Substantia nigra (tissue), 51 donors: ENCODE measurements at places on chromosomes 5 and 9.

GRCh38 chr5:178114325-178115135 is 1.2 kb downstream of the N4BP3 start:
- DNase-seq: no peak

- no peak for DNase-seq
Observed at GRCh38 chr9:93597142-93597706, 20.8 kb downstream of the PHF2 start.

DNA sequence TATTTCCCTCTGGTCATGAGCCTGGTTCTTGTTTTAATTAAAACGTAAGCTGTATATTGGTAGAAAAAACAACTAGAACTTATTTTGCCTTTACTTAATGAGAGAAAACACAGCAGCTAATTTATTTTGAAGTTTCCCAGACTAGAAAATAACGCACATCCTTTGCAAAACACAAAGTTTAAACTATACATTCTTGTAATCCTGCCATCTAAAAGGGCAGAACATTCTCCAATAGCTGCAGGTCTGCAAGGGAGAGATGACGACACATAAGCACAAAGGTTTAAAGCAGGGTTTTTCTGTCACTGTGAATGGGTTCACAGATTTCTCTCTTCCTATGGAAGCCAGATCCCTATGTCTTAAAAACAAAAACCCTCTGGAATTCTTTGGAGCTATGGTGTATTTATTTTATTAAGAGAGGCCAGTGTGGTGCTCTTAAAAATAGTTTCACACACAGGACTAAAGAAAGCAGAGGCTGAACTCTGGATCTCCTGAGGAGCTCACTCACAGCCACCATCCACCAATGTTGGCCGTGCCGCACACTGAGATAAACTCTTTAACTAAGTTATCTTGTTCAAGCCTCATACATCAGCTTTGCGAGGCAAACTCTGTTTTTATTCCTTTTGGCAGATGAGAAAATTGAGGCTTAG is 82.4 kb downstream of the SNCAIP start:
- no peak for DNase-seq

GRCh38 chr9:3181049-3181953 is 337.4 kb upstream of the PUM3 start:
- no peak for DNase-seq

DNA sequence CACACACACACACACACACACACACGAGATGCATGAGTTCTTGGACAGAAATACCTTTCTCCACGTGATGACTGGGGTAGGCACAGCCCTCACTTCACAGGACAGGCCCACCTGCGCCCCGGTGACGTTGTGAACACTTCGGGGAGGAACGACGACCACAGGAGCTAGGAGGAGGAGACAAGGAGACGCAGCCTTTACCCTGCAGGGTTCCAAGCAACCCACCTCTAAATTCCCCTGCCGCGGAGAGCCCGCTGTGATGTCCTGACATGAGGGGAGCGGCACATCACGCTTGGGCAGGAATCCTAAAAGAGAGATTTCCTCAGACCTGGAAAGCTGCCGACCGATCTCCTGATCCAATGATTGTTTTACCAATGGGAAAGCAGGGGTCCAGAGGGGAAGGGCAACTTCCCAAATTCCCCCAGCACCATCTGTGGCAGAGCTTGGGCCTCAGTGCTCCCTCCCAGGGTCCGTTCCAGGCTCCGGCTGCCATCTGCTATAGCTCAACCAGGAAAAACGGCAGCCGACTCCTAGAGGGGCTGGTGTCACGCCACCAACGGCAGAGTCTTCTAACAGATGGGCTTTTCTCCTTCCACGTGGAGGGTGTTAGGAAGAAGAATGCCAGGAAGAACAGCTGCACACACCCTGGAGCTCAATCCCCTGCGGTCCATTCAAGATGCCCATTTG is 10.1 kb downstream of the IGFBPL1 start:
- no peak for DNase-seq

GRCh38 chr5:61991430-61991829 is 314.6 kb upstream of the KIF2A start:
- DNase-seq: no peak

DNA sequence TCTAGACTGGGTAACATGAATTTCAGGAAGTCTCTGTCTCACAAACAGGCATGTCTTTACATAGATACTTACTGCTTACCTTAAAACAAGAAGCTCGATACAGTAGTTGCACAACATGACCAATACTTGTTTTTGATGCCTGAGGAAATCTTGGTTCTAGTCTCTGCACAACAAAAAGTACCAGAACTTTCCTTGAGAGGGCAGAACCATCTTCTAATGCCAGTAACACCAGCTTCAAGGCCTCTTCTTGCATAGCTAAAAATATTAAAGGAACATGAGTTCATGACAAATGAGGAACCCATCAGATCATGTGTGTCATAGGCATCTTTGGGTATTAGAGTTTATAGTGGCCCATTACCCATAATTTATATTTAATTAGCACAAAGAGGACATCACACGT is 22.0 kb downstream of the RC3H2 start:
- no peak for DNase-seq

DNA sequence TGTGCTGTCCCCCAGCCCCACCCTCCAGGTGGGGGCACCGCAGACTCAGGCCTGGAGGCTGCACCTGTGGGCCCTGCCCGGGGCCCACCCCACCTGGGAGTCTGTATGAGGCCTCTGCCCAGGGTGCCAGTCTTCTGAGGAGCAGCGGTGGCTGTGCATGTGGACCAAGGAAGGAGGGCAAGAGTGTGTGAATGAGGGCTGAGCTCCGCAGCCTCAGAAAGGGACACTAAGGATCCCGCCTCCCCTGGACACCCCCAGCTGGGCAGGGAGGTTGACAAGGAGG is 19.1 kb downstream of the FGD3 start:
- DNase-seq: no peak

DNA sequence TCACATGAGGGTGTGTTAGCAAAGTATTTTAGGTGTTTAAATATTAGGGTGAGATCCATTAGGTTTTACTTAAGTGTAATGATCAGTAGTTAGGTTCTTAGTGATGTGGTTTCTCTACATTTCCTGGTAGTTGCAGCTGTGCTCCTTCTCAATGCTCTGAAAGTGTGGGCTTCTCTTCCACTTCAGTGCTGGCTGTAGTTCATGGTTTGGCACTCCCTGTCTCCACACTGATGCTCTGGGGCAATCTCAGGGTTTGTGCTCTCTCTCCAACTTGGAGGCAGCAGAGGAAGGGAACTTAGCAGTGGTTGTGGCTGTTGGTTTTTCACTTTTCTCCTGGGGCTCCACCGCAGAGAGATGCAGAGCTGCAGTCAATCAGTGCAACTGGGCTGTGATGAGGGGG is 507.5 kb downstream of the TMEM232 start:
- no peak for DNase-seq

DNA sequence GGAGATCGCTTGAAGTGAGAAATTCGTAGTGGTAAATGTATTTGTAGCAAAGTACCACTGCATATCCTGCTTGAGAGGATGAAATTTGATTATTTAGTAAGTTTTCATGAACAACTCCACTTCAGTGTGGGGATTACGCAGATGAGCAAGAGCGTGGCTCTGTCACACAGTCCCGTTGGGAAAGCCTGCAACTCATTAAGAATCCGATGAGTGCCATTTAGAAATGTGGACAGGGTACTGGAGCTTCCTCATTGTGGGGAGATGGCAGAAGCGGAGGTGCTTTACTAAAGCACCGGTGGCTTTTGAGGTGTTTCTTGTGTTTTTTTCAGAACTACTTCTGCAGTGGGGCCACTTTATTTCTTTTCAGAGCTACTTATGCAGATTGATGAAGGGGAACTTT is 1.4 kb downstream of the TJP2 start:
- no peak for DNase-seq

GRCh38 chr5:104184264-104184663 is 621.7 kb upstream of the NUDT12 start:
- no peak for DNase-seq

DNA sequence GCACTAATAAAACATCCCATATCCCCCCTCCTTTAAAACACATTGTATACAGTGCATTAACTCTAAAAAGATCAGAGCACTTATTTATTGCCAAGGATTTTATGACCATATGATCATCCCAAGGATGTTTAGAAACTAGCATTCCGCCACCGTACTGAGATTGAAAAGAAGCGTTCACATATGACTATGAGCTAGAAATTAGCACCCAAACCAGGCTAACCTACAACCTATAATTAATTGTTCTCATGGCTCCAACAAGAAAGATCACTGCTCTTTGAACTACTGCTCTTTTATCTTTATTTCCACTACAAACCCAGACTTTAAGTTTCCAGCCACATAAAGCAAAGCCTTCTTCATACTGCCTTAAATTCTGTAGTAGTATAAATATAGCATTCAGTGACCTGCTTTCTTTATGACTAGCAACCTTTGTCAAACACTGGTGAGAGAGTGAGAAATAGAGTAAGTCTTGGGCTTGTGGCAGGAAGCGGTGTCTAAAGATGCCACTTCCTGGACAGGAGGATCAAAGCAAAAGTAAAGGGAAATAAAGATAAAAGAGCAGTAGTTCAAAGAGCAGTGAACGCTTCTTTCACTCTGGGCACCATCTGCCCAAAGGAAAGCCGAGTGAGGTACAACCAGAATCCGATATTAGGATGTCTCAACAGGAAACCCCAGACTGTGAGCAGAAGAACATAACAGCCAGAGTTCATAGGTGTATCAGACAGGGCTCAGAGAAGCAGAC is 151.1 kb upstream of the ERCC6L2 start:
- DNase-seq: no peak

DNA sequence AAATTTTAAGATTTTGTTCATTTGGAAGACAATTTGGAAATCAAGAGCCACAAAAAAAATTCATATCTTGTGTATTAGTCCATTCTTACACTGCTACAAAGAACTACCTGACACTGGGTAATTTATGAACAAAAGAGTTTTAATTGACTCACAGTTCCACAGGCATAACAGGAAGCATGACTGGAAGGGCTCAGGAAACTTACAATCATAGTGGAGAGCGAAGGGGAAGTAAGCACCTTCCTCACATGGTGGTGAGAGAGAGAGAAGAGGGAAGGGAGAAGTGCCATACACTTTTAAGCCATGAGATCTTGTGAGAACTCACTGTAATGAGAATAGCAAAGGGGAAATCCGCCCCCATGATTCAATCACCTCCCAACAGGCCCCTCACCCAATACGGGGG is 274.4 kb downstream of the KCNN2 start:
- no peak for DNase-seq

- no peak for DNase-seq
Observed at GRCh38 chr5:33690374-33691135, 201.2 kb downstream of the ADAMTS12 start.

- DNase-seq: no peak
Observed at GRCh38 chr5:43209060-43209459, 17.0 kb downstream of the NIM1K start.

DNA sequence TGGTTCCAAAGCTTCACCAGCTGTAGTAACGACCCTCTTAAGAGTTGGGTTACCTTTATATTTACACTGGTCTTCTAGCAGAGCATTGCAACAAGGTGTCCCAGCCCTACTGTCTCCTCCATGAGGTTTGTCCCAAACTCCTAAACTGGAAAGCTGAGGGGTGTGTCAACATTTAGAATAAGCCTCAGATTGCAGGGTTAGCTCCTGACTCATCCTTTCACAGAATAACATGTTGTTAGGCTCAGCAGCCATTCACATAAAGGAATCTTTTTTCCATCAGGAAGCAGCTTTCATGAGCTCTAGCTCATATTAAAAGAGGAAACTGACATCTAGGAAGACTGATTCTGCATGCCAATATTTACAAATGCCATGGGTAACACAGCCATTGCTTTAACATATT is 238.7 kb downstream of the EFNA5 start:
- DNase-seq: no peak

GRCh38 chr9:38682713-38683112 is 37.2 kb downstream of the FAM240B start:
- DNase-seq: no peak

GRCh38 chr5:81316571-81316970 is 15.2 kb downstream of the ZCCHC9 start:
- no peak for DNase-seq

DNA sequence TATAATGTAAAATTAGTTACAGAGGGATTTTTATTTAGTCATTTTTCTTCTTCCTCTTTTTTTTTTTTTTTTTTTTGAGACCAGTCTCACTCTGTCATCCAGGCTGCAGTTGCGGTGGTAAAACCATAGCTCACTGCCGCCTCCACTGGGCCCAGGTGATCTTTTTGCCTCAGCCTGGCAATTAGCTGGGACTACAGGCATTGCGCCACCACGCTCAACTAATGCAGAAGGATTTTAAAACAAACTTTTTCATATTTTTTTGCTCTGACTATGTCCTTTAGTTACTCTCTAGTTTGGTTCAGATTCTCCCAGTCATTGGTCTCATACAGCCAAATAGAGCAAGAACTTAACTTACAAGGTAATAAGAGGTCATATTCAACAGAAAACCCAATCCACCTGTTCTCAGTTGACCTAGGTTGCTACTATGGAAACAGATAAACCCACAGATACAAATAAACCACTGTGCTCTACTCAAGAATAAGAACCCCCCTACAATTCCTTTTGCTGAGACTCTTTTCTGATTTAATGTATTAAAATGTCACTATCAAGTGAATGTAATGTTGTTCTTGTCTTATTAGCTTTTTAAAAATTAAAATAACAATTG is 50.1 kb upstream of the TTC39B start:
- DNase-seq: no peak

GRCh38 chr5:62231576-62231975 is 74.4 kb upstream of the KIF2A start:
- no peak for DNase-seq

DNA sequence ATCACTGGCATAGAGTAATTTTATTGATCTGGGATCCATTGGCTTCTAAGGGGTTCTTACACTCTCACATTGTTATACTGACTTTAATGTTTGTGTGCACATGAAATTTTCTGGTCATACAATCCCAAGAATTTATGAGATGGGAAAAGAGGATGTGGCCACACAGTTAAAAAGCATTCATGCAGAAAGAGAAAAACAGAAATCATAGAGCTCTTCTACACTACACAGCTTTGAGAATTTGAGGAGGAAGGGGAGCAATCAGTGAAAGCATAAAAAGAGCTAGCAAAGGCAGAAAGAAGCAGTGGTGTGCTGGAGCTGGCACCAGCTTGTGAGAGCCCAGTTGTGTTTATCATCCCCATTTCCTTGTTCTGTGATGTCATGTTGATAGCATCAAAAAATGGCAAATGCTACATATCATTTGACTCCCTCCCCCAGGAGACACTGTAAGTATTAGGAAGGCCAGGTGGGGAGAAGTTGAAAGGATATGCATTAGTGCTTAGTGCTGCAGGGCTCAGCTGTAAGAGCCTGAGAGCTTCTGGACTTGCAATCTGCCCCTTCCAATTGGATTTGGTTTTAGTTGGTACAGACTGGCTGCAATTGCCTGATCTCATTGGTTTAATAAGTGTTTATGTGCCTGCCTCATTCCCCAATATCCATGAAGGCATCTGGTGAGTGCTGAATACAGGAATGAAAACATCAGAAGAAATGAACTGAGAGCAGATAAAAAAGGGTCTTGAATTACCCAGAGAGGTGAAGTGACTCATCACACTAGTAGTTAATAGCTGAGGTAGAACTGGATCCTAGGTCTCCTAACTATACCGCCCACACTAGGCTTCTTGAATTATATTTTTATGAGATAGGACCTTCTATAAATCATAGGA is 30.9 kb downstream of the RHOBTB3 start:
- DNase-seq: no peak
